ENCODE measurements at places on chromosomes 6 and 20. TPM values are rescaled to one million over a fixed set of nuclear protein-coding genes. Genes with fewer than 3 reads are reported as not detected.

Gene OR14J1
- not detected for total RNA-seq

- no peaks in the 10 kb centered on the region for H3K4me1 ChIP-seq
- H3K27ac ChIP-seq: no peak overlapping the region
- H3K27me3 ChIP-seq: no peaks in the 10 kb centered on the region
- H3K4me3 ChIP-seq: no peak overlapping the region
- H3K36me3 ChIP-seq: no peaks in the 10 kb centered on the region
These were observed 152.7 kb upstream of the SYNDIG1 start for GRCh38 chr20:24316731-24317130.

Gene TPX2
- 237 TPM for total RNA-seq

Gene AGER
- total RNA-seq: 10.3 TPM

DNA sequence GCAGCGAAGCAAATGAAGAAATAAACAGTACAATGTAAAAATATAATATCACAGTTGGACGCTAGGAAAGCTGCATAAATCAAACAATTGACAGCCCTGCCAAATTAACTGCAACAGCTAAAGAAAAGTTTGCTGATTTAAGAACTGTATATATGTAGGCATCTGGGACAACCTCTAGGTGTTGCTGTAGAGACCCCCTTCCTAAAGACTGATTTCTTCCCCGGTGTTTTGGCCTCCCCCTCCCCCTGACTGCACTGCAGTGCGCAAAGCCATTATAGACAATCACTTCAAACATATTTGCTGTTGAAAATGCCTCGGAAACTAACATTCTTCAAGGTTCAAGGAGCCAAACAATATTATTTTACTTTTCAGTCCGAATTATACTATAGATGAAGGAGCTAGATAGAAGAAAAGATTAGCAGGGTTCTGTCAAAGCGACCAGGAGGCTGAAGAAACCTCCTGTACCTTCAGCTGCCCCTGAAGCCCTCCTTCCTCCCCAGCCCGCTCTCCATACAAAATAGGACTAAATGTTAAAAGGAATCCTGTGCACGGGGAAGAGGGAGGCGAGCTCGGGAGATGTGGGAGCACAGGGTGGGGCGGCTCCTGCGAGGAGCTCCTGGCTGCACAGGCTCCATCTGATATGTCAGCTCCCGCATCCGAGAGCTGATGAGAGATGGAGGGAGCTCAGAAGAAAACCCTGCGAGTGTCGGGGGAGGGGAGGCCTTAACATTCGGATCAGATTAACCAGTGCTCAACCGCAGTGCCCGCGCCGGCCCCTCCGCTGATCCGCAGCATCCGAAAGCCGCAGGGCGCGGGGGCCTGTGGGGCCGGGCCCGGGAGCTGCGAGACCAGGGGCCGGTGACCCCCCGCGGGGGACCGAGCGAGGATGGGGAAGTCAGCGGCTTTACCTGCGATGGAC lies 822 bp downstream of the ELOVL4 start:
- H3K36me3 ChIP-seq: no peaks in the 10 kb centered on the region
- DNase-seq: peak; percentile 10
- H3K27ac ChIP-seq: no peak overlapping the region
- no peaks in the 10 kb centered on the region for H3K4me1 ChIP-seq

DNA sequence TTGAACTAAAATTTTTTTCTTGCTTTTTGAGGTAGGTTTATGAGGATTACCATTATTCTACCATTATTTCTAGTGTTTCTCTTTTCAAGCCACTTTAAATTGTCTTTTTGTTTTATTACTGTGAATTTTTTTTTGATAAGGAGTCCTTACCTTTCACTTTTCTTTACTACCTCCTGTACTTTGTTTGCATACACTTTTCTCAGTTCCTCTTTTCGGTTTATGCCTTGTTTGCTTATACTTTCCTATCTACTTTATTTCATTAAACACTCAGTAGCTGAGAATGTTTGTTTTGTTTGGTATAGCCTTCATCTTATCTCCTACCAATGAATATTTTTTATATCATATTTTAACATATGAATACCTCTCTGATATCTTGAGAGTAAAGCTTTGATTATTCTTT lies 147.9 kb downstream of the TFAP2B start:
- no peaks in the 10 kb centered on the region for H3K4me1 ChIP-seq
- H3K36me3 ChIP-seq: no peaks in the 10 kb centered on the region
- H3K4me3 ChIP-seq: no peak overlapping the region
- H3K27ac ChIP-seq: no peak overlapping the region

DNA sequence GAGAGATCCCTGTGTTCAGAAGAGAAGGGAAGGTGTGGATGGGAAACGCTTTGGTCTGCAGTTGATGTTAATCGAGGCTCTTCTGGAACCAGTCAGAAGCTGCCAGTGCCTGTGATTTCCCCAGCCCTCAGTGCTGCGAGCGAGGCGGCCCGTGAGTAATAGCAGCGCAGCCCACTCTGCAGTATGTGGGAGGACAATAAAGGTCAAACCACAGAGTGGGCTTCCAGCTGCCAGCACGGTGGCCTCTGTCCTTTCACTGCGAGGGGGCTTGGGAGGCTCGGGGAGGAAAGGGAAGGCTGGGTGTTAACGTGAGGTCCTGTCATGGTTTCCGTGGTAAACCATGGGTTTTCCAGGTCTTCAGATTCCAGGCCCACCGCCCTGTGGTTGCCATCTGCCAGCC lies 32.3 kb upstream of the TAGAP start:
- H3K4me3 ChIP-seq: no peak overlapping the region
- DNase-seq: no peak
- no peaks in the 10 kb centered on the region for H3K4me1 ChIP-seq
- H3K27ac ChIP-seq: no peak overlapping the region

DNA sequence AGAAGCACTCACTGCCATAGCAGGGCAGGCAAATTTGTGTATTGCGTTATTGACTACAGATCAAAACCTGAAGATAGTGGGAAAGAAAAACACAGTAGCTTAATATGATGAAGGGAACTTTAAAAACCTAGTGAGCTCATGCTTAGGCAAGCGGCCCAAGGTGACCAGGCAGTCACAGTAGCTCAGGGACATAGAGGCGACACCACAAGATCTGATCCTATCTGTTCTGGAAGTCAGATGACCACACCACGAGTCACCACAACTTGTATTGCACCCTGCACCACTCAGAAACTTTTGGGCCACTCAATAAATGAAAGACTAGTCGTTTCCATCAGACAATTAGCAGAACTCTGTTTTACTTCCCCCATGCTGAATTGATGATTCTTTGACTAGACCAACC lies 4.9 kb downstream of the CLIC5 start:
- H3K27ac ChIP-seq: peak overlapping the region; percentile 67
- H3K36me3 ChIP-seq: no peaks in the 10 kb centered on the region
- peaks cover 32% of the 10 kb centered on the region for H3K4me1 ChIP-seq
- no peak overlapping the region for H3K4me3 ChIP-seq
- H3K27me3 ChIP-seq: no peaks in the 10 kb centered on the region
- DNase-seq: no peak

Gene CRIP3
- not detected for total RNA-seq

DNA sequence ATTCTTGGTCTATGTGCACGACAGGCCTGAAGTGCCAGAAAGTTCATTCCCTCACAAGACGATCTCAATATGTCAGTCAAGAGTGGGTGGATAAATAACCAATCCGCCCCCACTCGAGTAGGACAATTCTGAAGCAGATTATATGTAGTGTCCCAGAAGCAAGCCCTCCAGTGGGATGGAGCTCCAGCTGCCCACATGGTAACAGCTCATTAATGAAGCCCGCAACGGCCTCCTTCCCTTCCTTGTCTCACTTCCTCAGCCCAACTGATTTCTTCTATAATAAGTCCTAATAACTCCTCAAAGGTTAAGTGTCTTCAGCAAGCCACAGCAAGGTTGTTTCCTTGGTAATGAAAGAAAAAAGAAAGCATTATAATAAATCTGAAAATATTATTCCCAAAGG lies 82.1 kb upstream of the F13A1 start:
- no peaks in the 10 kb centered on the region for H3K4me1 ChIP-seq
- no peak overlapping the region for H3K27ac ChIP-seq
- H3K4me3 ChIP-seq: no peak overlapping the region
- H3K36me3 ChIP-seq: no peaks in the 10 kb centered on the region
- no peak for DNase-seq

Gene ENPP5
- 2.3 TPM for total RNA-seq

DNA sequence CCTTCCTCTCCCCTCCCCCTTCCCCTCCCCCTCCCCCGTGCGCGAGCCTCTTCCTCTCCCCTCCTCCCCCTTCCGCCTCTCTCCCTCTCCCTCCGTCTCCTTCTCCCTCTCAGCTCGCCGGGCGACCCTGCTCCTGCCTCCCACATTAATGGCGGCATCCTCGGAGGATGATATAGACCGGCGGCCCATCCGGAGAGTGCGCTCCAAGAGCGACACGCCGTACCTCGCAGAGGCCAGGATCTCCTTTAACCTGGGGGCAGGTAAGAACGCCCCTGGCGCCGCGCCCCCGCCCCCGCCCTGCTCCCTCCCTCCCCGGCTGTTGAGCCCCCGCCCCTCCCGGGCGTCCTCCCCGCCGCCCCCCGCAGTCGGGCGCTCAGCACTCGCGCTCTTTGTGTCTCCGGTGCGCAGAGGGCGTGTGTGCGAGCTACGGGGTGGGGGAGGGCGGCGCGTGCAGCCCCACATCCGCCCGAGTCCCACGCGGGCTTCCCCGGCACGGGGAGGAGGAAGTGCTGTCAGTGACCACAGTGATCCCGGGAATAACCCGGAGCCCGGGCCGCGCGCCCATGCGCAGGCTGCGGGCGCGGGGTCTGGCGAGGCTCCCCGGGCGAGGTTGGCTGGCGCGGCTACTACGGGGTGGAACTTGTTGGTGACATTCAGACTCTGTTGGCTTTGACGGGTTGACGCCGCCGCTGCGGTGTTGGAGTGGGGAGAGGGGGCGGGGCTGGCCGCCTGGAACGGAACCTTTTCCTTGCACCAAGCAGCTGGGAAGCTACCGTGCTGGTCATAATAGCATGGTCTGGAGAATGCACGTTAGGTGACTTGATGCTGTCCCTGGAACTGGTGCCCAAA lies 33.2 kb downstream of the PHACTR1 start:
- H3K36me3 ChIP-seq: no peaks in the 10 kb centered on the region
- DNase-seq: no peak
- no peaks in the 10 kb centered on the region for H3K27me3 ChIP-seq
- no peak overlapping the region for H3K27ac ChIP-seq
- no peaks in the 10 kb centered on the region for H3K4me1 ChIP-seq
- no peak overlapping the region for H3K4me3 ChIP-seq

DNA sequence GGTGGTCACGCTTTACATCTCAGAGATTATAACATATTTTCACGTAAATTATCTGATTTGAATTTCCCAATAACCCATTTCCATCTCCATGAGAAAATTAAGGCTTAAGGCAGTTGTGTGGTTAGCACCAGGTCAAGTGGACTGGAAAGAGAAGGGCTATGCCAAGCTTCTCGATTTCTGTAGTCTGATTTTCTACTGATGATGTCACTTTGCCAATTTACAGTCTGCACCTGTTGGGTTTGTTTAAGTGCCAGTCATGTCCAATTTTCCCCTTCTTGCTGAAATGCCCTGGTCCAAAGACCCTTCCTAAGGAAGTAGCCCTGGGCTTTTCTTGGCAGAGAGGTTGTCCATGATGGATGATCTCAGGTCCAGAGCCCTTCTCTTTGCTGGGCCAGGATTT lies 562.3 kb upstream of the BTBD3 start:
- H3K36me3 ChIP-seq: no peaks in the 10 kb centered on the region
- H3K27me3 ChIP-seq: no peaks in the 10 kb centered on the region
- no peak overlapping the region for H3K4me3 ChIP-seq
- no peak for DNase-seq
- H3K4me1 ChIP-seq: no peaks in the 10 kb centered on the region
- no peak overlapping the region for H3K27ac ChIP-seq

- H3K27me3 ChIP-seq: no peaks in the 10 kb centered on the region
- no peaks in the 10 kb centered on the region for H3K4me1 ChIP-seq
- H3K27ac ChIP-seq: no peak overlapping the region
- DNase-seq: no peak
- no peak overlapping the region for H3K4me3 ChIP-seq
These were observed 194.5 kb upstream of the CDH4 start for GRCh38 chr20:61057443-61058121.

Gene RIPOR3
- 0.18 TPM for total RNA-seq

Gene HECA
- total RNA-seq: 5.2 TPM

GRCh38 chr6:104597541-104598050 lies 262.1 kb downstream of the HACE1 start:
- H3K36me3 ChIP-seq: no peaks in the 10 kb centered on the region
- H3K27me3 ChIP-seq: no peaks in the 10 kb centered on the region
- no peak for DNase-seq
- no peak overlapping the region for H3K27ac ChIP-seq
- no peak overlapping the region for H3K4me3 ChIP-seq

Gene NFS1
- 77.1 TPM for total RNA-seq

- no peak overlapping the region for H3K4me3 ChIP-seq
- no peak for DNase-seq
- H3K36me3 ChIP-seq: no peaks in the 10 kb centered on the region
- H3K27ac ChIP-seq: no peak overlapping the region
- H3K27me3 ChIP-seq: no peaks in the 10 kb centered on the region
These were observed 26.9 kb downstream of the ARMC2 start for GRCh38 chr6:108875161-108875555.

Gene DEFB125
- total RNA-seq: not detected

Gene ZNF334
- total RNA-seq: not detected

DNA sequence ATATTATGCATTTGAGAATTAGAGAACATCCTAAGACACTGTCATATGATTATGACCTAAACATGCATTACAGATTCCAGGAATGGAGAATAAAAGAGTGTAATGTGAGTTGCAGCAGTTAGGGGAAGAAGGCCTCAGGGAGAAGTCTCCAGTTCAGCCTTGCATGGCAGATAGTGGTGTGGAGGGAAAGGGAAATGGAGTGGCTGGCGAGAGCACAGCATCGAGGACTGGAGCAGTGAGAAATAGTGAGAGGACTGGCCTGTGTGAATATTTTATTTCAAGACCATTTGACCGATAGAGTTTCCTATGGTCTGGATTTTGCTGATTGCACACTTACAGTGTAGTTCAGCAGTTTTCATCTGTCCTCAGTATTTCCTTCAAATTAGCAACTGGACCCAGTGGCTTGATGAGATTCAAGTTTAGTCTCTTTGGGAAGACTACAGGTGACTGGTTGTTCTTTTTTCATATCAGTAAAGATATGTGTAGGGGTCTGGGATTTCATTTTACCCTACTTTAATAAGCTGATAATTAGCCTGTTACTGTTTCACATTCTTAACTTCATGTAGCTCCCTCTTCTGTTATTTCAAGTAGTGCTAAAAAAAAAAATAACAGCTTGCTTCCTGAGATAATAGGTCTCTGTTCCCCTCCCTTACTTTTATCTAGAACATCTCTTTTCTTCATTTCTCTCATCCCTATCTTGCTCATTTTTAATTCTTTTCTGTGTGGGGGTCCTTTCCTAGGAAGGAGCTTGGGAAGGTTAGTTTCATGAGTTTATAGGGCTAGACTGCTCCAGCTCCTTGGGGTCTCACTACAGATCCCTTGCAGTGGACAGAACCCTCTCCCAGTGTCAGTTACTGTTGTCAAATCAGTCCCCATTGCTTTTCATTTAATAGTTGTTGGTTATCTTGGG lies 27.9 kb downstream of the BLTP3A start:
- H3K4me3 ChIP-seq: no peak overlapping the region
- no peak overlapping the region for H3K27ac ChIP-seq
- H3K36me3 ChIP-seq: no peaks in the 10 kb centered on the region
- H3K4me1 ChIP-seq: peaks cover 33% of the 10 kb centered on the region

- 0 out of 2 replicates have a peak, but pooled peaks cover 1% of the 10 kb centered on the region for H3K27me3 ChIP-seq
- no peak overlapping the region for H3K27ac ChIP-seq
- no peaks in the 10 kb centered on the region for H3K36me3 ChIP-seq
- DNase-seq: no peak
- no peak overlapping the region for H3K4me3 ChIP-seq
These were observed 9.5 kb upstream of the TP53RK start for GRCh38 chr20:46698788-46699187.

Gene LY6G6D
- not detected for total RNA-seq

Gene POU5F1
- total RNA-seq: not detected

Gene EFCAB8
- 2.0 TPM for total RNA-seq

All from Caco-2 (cell line).